Uterine smooth muscle cell (primary cell): ENCODE measurements at places on chromosomes 2 and 18. TPM values are rescaled to one million over a fixed set of nuclear protein-coding genes. Genes with fewer than 3 reads are reported as not detected.

DQX1 gene
- total RNA-seq: 0.11 and 0.12 TPM in 2 replicates

WDR35 gene
- total RNA-seq: 17.4 and 18.2 TPM in 2 replicates

CTAGE1 gene
- total RNA-seq: not detected in 2 replicates

LOXHD1 gene
- not detected in 2 replicates for total RNA-seq

DNAJC5G gene
- total RNA-seq: not detected in 2 replicates
